ENCODE measurements at places on chromosomes 11 and 22.
A peak's percentile ranks its signal among the peaks of the same experiment; 100 is the strongest.

DNA sequence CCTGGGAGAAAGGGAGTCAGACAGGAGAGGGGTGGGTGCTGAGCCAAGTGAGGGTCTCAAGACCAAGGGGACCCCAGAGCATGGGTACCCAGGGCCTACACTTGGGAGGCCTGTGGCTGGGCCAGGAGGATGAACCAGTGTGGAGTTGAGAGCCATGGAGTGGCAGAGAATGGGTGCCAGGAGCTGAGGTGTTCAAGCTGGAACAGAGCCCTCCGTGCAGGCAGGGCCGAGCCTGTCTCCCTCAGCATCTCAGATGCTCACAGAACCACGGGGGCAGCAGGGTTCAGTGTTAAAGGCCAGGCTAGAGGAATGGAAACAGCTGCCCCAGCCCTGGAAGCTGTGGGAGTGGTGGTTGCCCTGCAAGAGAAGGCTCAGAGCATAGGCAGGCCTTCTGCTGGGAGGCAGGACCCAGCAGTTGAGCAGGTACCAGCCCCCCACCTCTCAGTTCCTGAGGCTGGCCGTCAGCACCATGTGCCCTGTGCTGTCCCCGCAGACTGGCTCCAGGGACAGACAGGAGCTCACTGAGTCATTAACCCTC lies 32.3 kb downstream of the RSPH14 start:
- DNase-seq = no peak

DNA sequence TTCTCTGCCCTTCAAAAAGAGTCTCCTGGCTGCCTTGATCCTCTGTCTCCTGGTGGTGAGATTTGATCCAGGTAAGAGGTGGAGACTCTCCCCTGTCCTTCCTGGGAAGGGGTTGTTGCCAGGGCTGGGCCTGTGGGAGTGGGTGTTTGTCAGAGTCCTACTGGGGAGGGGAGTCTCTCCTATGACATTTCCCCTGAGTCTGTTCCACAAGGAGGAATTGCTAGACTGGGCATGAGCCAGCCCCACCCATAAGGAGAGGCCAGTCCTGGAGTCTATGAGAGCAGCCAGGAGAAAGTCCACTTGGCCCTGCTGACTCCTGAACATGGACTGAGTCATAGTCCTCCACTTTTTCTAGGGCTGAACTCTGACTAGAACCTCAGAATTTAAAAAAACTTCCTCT lies 7.4 kb downstream of the PEX26 start:
- no peak for DNase-seq

DNA sequence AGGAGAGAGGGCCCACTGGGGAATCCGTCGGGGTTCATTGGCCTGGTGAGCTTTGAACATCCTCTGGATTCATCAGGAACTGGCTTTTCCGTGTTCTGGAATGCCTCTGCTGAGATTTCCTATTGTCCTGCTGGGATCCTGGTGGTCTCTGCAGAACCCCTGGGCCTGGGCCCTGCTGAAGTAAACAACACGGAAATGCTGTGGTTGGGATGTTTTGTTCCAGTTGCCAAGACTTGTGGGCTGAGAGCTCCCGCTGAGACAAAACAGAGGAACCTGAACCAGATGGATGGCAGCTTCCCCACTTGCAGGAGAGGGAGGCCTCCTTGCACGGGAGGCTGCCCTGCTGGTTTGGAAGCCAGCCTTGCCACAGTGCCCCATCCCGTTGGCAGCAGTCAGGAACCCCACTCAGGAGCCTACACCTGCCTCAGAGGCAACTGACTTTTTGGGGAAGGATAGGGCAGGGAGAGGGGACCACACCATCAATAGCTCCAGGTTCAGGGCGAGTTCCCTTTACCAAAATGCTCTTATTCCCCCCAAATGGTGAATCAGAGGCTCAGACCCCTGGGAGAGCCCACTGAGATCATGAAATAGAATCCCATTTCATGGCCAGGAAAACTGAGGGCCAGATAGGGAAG lies 60.7 kb downstream of the LRRC32 start:
- DNase-seq = peak; percentile 16

GRCh38 chr11:60939855-60940254 lies 12.1 kb downstream of the SLC15A3 start:
- DNase-seq = no peak

DNA sequence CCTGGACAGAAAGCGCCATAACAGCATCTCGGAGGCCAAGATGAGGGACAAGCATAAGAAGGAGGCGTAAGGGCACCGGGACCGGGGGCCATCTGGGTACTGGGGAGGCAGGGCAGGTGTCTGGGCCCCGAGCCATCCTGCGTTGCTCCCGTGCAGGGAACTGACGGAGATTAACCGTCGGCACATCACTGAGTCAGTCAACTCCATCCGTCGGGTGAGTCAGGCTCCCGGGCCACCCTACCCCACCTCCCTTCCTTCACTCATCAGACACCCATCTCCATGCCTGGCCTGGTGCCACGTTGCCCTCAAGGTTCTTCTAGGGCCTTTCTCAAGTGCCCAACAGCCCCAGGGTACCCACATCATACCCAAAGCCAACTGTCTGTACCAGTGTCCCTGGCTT lies 15.0 kb downstream of the PLCB3 start:
- DNase-seq = no peak

DNA sequence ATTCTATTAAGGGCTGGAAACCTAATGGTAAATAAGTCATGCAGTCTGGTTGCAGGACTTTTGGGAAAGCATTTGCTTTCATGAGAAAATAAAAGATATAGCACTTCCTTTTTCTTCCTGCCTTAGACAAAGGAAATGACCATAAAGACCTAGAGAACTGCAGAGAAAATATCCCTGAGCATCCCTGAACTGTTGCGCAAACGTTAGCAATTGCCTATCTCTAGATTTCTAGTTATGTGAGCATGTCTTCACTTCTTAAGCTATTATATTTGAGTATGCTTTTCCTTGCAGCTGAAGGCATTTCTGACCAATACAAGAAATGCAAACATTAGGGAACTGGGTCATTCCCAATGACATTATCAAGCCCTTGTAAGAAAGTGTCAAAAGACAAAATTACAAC lies 110.6 kb downstream of the KIF18A start:
- no peak for DNase-seq

- no peak for DNase-seq
Observed at GRCh38 chr11:92253945-92254344, 29.3 kb downstream of the FAT3 start.

DNA sequence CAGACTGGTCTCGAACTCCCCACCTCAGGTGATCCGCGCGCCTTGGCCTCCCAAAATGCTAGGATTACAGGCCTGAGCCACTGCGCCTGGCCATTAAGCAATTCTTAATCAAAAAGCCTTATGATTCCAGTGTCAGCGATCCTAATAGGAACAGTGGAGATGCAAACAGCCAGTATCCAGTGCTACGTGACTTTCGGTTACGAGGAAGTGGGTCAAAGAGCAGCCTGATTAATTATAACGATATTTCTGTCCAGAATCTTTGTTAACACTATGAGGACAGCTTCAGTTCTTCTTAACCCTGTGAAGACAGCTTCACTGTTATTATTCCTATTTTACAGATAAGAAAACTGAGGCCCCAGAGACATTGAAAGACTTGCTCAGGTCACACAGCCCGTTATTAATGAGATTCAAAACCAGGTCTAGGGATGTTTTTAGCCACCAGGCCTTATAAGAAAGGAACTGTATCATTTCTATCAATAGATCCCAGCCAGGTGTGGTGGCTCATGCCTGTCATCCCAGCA lies 17.3 kb upstream of the HMOX1 start:
- DNase-seq = no peak

DNA sequence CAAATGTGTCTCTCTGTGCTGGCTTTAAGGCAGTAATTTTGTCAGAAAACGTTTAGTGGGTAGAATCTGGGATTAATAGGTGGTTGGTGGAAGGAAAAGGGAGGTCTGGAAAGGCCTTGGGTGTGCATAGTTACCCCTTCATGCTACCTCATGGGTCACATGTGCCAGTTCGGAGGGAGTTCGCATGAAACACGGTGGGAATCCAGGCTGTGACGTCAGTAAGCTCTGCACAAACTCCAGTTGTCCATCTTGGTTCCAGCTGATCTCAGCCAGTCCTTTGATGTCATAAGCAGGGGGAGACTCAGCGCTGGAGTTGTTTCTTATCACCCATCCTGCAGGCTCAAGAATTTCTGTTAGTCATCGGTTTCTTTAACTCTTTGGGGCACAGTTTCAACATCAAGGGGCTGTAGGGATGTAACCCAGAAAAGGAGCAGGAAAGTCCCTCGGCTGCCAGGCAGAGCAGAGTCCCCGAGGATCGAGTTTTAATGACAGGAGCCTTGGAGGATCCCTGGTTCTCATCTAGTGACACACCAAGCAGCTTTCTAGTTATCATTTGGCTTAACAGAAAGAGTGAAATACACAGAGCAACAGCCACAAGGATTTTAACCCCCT lies 28.9 kb downstream of the MOV10L1 start:
- peak; percentile 34 for DNase-seq

DNA sequence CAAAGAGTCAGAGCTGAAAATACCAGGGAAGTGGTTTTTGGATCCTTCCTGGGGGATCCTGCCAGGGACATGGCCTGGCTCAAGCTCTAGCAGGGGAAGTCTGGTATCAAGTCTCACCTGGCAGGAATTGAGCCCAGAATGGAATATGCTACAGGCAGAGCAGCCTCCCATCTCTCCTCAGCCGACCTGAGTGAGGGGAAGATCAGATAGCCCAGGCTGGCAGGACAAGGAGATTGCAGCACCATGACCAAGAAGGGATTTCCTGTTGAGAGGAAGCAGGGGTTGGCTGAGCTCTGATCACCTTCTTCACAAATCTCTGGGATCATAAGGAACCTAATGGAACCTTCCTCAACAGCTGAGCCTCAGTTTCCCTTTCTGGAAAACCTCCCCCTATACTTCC lies 13.0 kb downstream of the OAF start:
- DNase-seq = no peak

DNA sequence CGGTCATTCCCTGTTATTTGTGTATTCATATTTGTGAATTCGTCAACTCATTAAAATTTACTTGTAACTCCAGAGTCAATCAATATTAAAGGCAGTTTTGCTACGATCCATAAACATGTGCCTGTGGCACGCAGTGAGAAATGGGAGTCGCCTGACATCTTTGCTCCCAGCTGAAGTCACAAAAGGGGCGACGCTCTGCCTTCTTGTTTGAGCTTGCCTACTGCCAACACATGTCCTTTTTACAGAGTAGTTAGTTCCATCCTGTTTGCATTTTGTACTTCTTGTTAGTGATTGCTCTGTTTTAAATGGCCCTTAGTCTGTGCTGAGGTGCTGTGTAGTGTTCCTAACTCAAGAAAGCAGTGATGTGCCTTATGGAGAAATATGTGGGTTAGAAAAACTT lies 305.3 kb downstream of the ETS1 start:
- DNase-seq = no peak

GRCh38 chr11:9459667-9460321 lies 1.0 kb upstream of the ZNF143 start:
- peak; percentile 62 for DNase-seq

GRCh38 chr22:49964136-49965090 lies 3.8 kb downstream of the PIM3 start:
- DNase-seq = no peak

DNA sequence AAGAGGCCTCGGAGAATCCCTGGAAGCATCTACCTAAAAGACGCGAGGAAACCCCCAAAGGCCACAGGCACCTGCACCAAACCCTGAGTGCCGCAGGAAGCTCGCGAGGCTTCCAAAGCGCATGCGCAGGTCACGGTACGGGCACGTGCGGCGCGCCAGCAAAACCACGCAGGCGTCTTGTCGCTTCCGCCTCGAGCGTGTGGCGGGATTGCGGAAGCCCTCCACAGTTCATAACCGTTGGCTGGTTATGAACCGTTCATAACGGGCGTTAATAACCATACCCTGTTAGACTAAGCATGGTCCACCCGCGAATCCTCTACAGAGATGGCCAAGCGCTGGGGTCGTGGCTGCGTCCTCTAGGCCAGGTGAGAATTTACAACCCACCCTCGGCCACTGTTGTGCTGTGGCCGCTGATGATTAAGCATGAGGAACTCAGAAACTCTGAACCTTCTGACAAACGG lies 46.4 kb downstream of the MORC2 start:
- DNase-seq = peak; percentile 80

Measured in suppressor macrophage treated with lipopolysaccharide for 1 hour (primary cell).